NCI-H748 treated with DMSO at 0.1 percent for 48 hours (cell line): ENCODE measurements at places on chromosomes 2 and 18.

DNA sequence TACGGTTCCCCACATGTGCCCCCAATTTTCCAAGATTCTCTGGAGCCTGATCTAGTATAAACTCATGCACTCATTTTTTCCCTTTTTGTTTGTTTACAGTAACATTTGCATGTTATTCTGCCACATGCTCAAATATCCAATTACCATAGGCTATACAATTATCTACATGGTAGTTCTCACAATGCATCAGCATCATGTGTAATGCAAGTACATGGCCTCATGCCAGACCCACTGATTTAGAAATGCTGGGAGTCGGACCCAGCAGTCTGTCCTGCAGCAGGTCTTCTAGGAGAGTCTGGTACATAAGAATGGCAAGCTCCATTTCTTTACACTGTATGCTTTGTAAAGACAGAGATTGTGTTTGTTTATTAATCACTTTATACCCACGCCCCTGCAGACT is 107.7 kb downstream of the CBLN2 start:
- DNase-seq: peak; percentile 10

GRCh38 chr18:70197844-70198243 is 7.6 kb downstream of the RTTN start:
- no peak for DNase-seq

DNA sequence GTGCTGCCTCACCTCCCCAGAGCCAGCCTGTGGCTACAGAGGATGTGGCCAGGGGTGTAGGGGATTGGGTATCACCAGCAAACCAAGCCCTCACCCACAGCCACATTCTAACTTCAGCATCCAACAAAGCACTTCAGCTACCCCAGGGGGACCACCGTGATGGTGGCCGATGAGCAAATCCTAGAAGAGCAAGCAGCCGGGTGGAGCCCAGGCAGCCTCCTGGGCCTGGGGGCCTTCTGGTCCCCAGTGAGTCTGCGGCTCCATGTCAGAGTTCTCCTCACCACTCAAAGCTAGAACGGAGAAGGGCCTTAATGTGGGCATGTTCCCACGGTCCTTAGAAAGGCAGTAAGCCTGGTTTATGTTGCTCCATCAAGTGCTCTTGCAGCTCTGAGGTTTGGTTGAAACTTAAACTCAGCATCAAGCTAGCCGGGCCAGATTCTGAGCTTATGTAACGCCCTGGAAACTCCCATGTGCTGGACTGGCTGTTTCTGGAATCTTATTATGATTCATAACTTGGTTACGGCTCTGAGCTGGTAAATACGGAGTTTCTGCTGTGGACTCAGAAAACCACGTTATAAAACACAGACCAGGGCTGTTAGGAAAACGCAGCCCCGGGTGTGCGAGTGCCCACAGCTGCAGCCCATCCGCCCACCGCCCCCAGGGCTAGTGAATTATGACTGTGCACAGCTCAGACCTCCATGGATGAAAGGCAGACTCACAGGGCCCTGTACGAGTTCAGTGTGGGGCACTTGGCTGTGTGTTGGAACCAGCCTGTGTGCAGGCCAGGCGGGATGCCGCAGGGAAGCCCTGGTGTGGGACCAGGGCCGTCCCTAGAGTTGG is 99.8 kb downstream of the SEPTIN10 start:
- DNase-seq: no peak

GRCh38 chr2:135840601-135841000 is 3.6 kb upstream of the LCT start:
- DNase-seq: no peak

- no peak for DNase-seq
These were observed 331.4 kb upstream of the KLHL29 start for GRCh38 chr2:23053601-23054000.

DNA sequence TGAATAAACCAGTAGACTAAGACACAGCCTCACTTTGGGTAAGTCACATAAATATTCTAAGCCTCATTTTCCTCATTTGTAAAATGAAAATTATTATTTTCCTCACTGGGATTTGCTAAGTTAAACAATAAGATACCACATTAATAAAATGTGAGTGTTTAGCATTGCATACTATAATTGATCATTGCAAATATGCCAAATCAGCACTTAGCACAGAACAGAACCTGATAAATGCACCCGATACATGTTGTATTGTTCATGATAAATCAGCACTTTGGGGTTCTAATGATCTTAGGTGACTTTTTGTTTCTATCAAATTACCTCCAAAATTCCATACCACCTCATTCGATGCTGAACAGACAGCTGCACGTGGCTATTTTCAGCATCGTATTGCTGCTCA is 50.2 kb upstream of the RAPGEF4 start:
- no peak for DNase-seq

DNA sequence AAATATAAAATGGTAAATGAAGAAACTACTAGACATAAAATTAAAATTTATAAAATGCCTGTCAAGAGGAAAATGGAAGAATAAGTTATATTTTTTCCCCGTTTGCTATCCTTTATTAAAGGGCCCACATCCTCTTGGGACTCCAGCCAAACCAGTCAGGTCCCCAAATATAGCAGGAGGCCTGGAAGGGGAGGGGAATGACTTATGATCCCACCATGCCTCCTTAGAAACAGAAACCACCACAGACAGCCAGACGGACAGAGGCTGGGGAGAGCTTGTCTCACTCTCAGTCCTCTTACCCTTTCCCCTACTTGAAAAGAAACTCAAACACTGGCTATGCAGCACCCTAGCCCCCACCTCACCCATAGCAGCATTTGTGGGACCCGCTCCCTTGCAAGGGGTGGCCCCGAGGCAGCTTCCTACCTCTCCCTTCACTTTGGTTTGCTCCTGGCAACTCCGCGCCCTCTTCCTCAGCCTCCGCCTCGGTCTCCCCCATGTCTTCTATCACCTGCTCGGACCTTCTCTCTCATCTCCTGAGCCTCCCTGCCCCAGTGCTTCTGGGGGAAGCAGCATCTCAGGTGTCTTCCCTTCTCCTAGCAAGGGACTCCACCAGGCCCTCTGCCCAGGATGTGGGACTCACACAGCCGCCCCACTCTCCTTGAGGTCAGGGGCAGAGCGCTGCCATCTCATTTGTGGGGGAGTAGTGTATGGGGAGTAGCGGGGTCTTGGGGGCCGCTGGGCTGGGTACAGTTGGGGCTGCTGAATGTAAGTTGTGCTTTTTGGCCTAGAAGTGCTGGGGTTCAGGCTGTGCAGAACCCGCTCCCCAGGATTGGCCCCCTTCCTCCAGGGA is 37.4 kb upstream of the ANKRD62 start:
- DNase-seq: no peak

GRCh38 chr2:126715111-126715510 is 59.2 kb downstream of the GYPC start:
- no peak for DNase-seq

DNA sequence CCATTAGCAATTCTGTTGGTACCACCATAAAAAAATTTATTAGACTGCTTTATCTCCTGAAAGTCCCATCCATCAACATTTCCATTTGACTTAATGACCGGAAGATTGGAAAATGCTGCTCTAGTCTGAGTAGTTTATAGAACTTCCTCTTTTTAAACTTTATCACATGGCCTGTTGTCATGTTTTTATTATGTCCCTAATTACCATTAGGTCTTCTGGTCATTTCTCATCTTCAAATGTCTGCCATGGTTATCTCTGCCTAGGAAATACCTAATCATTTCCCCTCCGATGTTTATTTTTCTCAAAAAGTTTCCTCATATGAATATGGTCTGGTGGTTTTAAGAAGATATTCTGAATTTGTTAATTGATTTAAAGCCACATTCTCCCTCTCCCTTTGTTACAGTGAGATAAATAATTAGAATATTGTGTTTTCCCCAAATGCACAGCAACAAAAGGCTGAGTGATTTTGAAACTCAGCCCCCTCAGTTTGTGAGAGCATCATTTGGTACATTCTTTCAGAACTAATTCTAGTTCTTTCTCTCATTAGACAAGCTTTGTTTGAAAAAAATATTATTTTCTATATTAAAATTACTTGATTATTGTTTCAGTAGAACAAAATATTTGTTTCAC is 317.1 kb upstream of the ST6GAL2 start:
- DNase-seq: no peak

GRCh38 chr2:72713857-72714256 is 112.0 kb downstream of the EXOC6B start:
- no peak for DNase-seq

GRCh38 chr2:193929131-193929530 is 1727.9 kb upstream of the SLC39A10 start:
- no peak for DNase-seq

DNA sequence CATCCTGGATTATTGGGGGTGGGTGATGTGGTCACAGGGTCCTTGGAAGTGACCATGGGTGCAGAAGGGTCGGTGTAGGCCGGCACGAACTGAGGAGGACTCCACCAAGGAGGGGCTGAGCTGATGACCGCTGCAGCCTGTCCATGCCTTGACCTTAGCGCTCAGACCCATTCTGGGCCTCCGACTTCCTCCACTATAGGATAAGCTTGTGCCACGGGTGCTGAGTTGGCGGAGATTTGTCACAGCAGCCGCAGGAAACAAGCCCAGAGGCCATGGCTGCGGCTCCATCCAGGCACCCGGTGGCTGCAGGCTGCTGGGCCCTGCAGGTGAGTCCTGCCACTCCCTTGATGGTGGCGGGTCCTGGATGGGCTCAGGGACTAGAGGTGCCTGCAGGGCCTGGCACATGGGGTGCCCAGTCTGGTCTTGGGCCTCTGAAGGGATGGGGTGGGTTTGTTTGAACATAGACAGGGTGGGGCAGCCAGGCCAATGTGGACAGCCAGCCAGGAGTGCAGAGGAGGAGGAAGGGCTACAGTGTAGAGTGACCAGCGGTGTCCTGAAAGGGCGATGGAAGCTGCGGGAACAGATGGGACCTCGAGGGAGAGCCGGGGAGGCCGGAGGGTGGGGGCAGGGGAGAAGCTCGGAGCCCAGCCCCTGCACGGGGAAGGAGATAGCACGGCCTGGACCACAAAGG is 84.8 kb downstream of the SEPTIN10 start:
- no peak for DNase-seq

- DNase-seq: no peak
These were observed 4.7 kb downstream of the AGAP1 start for GRCh38 chr2:235498541-235498940.

GRCh38 chr2:63522950-63523349 is 65.3 kb downstream of the WDPCP start:
- no peak for DNase-seq

DNA sequence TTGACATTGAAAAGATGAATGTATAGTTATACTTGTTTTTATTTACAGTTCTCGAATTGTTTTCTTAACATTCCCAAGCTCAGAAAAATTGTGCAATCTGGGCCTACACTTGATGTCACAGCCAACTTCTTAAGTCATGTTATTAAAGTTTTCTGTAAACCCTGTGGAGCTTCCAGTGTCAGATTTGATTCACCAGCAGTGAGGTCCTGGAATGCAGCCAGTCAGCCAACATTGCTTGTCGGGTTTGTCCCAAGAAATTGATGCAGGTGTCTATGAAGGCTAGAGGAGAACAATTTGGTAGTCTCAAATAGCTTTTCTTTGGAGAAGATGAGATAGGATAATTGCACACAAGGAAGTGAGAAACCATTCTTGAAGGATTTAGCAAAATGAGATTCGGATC is 732.2 kb downstream of the DPP10 start:
- DNase-seq: no peak

DNA sequence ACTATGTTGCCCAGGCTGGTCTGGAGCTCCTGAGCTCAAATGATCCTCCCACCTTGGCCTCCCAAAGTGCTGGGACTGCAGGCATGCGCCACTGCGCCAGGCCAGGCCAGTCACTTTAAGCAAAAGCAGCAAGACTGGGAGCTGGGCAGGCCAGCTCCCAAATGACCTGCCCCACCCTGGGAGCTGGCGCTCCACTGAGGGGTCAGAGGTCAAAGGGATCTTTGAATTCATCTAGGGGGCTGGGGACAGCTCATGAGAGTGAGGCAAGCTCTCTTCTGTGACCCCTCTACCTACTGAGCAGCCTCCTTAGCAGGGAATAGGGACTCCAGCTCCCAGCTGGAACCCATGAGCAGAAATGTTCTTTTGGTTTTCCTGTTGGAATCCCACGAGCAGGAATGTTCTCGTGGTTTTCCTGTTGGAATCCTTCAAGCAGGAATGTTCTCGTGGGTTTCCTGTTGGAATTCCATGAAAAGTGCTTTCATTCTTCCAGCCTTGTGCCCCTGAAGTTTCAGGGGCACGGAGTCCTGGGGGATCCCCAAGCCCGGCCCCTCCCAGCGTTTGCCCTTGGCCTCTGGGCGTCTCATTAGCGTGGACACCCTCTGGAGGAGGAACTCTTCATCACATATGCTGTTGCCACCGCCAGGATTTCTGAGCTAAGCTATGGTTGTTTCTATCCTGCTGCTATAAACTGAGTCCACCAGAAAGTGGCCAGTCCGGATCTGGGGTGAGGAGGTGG is 162.0 kb upstream of the HAAO start:
- no peak for DNase-seq

DNA sequence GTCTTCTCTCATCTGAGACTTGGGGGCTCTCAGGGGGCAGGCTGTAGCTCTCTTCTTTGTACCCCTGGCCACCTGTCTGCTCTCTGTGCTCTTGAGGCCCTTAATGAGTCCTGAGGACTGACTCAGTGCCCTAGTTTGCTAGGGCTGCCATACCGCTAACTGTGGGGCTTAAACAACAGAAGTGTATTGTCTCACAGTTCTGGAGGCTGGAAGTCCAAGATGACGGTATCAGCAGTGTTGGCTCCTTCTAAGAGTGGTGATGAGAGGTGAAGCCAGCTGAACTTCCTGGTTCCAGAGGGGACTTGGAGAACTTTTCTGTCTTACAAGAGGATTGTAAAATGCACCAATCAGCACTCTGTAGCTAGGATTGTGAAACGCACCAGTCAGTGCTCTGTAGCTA is 67.0 kb downstream of the ACOXL start:
- no peak for DNase-seq
